ENCODE measurements at places on chromosomes 2 and 18.

DNA sequence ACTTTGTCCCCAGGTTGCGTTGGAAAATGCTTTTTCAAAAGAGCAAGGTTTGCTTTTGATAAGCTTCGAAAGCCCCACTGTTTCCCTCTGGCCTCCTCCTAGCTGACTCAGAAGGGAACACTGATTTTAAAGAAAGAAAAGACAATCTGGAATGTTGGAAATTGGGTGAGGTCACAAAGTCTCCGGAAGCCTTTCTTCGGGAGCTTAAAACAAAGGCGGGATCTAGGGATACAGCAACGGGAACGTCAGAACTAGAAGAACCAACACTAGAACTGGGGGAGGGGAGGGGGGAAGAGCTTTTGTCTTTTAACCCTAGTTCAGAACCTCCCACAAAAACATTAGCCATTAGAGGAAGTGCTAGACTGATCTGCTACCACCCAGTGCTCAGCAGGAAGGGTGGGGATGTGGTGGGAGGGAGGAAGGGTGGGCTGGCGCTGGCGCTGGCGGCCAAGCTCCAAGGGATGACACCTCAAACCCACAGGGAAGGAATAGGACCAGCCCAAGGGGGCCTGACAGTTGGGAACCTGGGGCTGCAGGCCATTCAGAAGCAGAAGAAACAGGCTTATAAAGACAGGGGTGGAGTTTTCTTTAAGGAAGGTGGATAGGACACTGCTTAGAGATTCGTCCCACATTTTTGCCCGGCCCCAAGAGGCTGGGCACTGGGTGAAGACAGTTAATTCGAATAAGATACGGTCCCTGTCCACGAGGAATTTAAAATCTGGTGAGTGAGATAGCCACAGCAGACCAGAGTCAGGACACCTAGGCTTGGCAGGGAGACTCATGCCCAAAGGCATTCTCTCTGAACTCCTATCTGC lies 1.7 kb downstream of the TMSB10 start:
- no peak for DNase-seq

DNA sequence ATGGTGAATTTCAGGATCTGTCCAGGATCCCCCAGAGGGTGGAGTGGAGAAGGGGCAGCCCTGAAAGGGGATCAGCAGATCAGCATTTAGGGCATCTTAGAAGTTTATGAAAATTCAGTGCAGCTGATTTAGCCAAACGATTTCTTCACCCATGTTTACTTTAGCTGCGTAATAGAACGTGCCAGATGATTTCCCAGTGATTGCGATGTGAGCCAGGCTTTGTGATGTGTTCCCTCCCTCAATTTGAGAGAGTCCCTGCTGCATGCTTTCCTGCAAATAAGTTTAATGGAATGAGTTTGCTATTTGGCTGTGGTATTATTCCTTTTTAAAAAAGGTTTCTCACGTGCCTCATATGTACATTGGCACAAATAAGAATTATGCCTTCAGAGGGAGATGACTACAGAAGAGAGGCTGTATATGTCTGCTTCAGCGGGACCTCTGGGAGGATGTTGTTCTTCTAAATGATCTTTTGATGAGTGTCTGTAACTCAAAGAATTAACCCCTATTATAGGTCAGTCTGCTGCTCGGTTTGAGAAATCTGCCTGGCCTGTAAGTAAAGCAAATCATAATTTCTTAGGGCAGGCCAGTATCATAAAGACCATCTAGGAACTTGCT lies 111.9 kb downstream of the MRO start:
- no peak for DNase-seq

DNA sequence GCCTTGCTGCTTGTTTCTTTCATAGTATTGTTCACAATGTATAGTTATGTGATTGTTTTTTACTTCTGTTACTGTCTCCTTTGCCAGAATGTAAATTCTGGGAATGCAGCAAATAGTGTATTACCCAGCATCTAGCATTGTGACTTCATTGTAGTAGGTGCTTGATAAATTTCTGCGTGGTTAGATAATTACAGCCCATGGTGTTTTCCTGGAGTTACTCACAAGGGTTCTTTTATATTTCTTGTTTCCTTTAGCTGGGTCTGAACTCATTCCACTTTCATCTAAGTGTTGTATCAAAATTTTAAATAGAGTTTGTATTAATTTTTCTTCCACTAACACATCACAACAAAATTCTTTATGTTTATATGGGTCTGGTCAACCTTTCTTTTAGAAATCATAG lies 132.6 kb downstream of the MAP4K4 start:
- DNase-seq: no peak

GRCh38 chr2:213317929-213318328 lies 33.7 kb downstream of the SPAG16 start:
- DNase-seq: no peak

GRCh38 chr2:216371721-216372702 lies at the start of gene MARCHF4:
Gene MARCHF4 (minus strand): TSS chr2:216372483. CDS start chr2:216370260, 2,223 bp downstream.
- peak; percentile 57 for DNase-seq

GRCh38 chr2:158716121-158716791 lies 78.9 kb upstream of the DAPL1 start:
- DNase-seq: no peak

DNA sequence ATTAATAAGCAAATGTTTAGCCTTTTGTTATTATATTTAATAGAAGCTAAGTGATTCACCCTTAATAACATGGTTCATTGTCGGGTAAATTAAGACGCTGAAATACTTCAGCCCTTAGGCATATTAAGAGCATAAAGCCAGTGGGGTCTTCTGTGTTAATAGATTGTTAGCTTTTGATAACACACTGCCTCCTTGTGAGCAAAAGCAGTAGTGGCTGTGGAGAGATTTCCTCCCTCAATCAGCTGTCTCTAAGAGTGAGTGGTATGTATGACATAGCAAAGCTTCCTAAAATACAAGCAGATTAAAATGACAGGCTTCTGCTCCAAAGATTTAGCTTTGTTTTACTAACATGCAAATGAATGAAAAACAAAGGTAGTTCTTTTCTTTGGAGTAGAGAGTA lies 143.7 kb upstream of the SYT4 start:
- DNase-seq: no peak

DNA sequence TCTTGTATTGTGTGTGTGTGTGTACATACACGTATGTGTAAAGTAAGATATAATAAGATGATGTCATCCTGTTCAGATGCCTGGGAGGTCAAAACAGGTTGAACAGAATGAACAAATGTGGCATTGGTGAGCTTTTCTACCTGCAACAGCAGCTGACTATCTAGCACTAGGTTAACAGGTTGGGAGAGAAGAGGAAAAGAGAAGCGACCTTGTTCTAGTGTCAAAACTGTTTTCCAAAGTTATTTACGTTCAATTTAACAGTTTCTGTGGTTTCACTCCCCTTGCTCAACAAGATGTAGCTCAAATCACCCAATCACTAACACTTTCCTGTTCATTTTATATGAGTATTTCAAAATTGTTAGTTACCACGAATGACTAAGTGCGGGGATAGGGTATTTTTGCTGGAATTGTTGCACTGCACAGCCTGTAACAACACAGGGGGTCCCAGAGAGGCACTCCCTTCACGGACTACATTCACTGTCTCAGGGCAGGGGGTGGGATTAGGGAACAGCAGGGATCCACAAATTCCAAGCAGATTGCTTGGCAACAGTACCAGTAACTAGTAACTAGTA lies 67.5 kb upstream of the DTNB start:
- DNase-seq: no peak

DNA sequence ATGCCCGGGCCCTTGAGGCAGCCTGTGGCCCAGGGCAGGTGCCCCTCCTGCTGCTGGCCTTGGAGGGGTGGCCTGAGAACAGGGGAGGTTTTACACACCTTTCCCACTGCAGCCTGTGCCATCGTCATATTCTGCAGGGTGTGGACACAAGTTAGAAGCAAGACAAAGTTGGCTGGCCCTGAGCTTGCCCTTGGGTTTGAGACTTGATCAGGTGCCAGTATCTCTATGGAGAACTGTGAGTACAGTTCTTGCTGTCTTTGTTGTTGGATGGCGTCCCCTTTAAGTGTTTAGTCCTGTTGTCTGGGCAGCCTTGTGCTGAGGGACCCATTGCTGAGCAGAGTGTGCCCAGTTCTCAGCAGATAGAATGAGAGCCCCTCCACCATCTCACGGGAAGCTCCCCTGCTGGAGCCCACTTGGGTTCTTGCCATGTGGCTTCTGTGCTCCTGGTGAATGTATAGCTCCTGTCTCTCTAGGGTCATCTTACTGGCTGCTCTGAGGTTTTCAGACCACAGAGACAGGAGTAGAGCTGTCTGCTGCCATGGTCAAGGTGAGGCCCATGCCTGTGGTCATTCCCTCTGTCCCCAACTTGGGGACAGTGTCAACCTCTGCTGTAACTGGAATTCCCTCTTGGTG lies 115.9 kb downstream of the SH3RF3 start:
- no peak for DNase-seq

- no peak for DNase-seq
These were observed 230.2 kb downstream of the ZNF516 start for GRCh38 chr18:76264876-76265250.

DNA sequence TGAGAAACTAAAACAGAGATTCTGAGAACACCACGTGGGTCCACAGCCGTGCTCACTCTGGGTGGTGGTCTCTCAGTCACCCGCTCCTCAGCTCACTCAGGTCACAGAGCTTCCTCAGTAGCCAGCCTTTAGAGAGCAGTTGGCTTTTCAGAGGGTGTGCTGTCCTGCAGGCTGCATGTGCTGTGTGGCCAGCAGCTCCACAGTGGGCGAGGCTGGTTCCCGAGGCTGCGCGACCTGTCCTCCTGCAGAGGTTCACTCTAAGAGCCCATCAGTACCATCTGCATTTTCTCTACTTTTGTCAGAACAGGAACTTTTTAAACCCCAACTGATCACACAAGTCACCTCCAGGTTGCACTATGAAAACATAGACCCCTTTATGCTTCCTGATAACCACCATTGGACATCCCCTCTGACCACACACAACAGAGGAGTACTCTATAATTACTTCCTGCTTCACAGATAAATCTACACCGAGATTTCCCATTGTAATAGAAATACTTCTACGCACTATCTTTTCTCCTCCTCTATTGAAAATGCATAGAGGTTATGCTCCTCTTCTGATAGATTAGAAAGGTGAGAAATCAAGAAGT lies 93.1 kb downstream of the GYPC start:
- no peak for DNase-seq

- no peak for DNase-seq
These were observed 62.8 kb downstream of the PXDN start for GRCh38 chr2:1681323-1682180.

- no peak for DNase-seq
These were observed 35.3 kb downstream of the NHEJ1 start for GRCh38 chr2:219125225-219125885.

DNA sequence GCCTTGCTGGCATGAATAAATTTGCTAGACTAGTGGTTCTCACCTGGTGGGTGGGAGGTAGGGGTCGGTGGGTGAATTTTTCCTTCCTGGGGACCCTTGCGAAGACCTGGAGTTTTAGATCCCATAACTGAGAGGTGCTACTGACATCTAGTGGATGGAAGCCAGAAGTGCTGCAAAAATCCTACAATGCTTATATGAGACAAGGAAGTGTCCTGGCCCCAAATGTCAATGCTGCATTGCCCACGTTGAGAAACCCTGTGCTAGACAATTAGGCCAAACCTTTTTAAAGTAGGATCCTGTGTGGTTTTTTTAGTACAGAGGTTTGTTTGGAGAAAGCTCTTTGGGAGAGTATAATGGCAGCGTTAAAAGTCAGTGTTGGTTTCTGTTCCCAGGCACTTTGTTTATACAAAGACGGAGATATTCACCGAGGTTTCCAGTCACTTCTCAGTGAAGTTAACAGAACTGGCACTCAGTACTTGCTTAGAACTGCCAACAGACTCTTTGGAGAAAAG lies 9.6 kb downstream of the SERPINB8 start:
- DNase-seq: no peak

GRCh38 chr2:222303045-222303827 lies 4.4 kb upstream of the PAX3 start:
- no peak for DNase-seq

Data from stimulated activated CD4-positive, alpha-beta T cell treated with anti-CD3 and anti-CD28 coated beads, Interleukin-1b, Interleukin-23, amount 100 ng/mL, for 1 hour (primary cell).